ENCODE measurements at places on chromosomes 4 and X.

GRCh38 chr4:164613256-164613655 lies 140.7 kb upstream of the SMIM31 start:
- DNase-seq: no peak

- DNase-seq: no peak
Measured at GRCh38 chrX:102669526-102669925, 18.2 kb downstream of the GPRASP1 start.

GRCh38 chr4:139331185-139331584 lies 28.9 kb upstream of the NDUFC1 start:
- DNase-seq: no peak

DNA sequence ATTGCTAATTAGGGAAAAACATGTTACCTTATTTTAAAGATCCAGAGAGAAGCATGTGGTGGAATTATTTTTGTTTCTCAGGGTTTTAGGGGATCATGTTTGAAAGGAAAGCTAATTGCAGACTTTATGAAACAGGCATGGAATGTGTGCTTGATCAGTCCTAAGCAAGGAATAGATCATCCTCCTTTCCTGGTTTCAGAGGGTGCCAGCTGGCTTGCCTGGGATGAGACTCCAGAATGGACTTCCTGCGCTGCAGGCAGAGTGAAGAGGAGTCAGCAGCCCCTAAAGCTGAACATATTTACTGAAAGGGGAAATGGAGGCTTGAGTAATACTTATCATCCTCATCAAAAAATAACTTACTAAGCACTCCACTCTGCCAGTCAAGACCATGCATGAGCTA lies 13.3 kb downstream of the FGF5 start:
- no peak for DNase-seq

DNA sequence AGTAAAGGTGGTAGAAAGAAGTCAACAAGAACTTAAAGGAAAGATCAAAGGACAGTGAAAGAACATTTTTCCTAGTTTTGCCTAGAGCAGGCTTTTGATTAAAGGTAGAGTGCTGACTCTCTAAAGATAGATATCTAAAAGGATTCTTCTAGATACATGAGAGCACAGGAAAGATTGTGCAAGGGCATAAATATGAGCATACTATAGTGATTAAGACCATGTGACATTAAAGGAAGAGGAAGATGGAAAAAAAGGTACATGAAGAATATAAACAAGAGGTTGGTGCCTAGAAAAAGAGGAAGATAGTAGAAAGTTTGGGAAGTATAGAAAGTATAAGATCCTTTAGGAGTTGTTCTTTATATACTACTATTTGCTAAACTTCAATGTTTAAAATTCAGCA lies 26.1 kb upstream of the TET2 start:
- no peak for DNase-seq

DNA sequence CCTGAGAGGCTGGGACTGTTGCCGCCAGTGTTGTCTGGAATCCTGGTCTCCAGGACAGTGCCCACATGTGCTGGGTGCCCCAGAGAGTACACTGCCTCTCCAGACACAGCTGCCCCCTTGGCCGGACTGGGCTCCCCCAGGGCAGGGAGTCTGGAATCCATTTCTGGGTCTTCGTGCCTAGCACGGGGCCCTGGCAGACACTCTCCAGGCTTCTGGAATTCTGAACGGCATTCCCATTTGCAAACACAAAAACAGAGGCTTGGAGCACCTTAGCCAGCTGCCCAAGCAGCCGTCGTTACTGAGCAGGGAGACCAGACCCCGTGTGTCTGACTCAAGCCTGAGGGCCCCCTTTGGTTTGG lies 20.8 kb downstream of the HMX1 start:
- no peak for DNase-seq

DNA sequence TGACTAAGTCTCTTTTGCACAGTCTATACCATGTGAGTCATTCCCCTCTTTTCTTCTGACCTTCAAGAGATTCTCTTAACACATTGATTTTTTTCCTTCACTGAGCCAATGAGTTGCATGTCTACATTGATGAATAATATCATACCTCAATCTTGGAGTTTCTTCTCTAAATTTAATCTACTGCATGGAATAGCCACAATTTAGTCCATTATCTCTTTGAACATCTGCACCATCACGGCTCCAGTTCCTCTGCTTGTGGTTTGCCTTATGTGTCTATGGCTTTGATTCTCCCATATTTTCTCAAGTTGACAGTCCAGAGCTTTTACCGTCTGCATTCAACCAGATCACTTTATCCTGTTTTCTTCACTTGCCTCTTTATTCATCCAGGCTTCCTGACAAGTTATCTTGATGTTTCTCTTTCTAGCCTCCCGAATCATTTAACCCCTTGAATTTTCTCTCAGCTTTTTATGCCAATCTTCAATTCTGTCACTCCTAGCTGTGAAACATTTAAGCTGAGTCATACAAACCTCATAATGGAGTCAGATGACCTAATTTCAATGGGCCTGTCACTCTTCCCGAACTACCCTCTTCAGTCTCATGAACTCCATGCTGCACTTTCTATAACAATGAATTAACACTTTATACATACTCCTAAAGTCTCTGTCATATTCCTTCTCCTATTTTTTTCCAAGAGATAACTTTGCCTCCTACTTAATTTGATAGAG lies 222.3 kb downstream of the CPE start:
- DNase-seq: no peak

DNA sequence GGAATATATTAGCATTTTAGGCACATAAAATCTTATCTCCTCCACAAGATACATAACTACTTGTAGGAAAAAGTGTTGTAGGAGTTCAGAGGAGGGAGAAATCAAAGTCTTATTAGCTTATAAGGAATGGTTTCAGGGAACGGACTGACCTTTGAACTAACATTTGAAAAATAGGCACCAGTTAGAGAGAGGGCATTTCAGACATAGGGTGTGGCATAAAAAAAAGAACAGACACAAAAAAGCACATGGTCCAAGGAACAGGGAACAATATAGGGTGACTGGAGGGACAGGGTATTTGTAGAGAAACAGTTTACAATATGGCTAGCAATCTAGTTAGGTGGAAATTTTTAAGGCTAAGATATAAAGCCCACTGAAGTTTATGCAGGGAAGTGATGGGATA lies 6.4 kb downstream of the ABCB7 start:
- DNase-seq: no peak

DNA sequence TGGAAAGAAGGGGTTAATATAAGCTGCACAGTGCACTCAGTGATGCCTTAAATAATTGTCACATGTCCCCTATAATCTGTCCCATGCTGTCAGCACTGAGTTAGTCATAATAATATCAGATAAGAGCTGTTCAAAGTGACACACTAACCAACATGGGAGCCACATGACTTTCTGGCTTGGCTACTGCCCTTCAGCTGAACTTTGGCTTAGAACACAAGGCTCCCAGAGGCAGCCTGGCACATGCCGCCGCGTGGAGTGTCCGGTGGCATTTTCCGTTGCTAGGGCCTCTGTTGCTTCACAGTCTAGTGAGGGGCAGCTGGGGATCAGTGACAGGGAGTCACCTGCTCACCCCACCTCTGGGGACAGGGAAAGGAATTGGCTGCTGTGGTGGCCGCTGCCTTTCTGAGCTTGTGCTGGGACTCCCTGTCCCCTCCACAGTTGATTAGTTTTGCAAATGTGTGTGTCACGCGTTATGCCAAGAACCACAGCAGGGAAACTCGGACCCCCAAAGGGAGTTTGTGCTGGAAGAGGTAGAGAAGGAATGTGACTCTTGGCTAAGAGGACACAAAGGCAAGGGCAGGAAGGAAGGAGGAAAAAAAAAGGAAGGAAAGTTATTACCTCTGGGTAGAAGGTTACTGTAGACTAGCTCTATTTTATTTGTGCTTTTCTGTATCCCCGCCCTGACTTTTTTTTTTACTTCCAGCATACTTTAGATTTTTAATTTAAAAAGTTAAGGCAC lies 41.1 kb upstream of the PPARGC1A start:
- DNase-seq: no peak

DNA sequence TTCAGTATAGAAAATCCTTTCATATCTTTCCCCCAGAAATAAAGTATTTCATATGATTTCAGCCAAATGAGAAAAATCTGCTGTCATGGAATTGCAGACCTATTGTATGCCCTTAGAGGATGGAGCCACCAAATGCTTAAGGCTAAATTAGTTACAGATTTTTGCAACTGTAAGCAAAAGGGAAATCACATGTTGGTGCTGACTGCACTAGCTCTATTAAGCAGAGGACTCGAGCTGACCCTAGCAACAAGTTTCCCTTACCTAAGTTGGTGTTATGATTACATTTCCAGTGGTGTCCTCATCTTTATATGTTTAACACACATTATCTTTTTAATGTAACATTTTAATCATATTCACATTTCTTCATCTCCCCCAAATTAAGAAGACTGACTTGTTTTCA lies 58.3 kb upstream of the DOCK11 start:
- no peak for DNase-seq

DNA sequence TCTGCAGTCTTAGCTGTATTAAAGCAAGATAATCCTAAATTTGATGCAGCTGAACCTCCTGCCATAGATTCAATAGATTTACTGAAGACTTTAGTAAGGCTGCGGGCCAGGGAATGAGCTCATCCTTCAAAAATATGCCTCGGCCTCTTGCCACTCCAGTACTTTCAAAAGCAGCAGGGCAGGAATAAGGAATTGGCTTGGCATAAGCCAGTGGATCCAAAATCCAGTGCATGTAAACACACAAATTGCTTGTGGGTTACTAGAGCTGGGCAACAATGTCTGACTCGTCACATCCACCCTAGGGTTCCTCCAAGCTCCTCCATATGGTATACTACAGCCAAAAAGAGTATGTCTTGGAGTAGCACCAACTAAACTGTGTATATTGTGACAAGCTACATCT lies 165.0 kb downstream of the AMELX start:
- DNase-seq: no peak

DNA sequence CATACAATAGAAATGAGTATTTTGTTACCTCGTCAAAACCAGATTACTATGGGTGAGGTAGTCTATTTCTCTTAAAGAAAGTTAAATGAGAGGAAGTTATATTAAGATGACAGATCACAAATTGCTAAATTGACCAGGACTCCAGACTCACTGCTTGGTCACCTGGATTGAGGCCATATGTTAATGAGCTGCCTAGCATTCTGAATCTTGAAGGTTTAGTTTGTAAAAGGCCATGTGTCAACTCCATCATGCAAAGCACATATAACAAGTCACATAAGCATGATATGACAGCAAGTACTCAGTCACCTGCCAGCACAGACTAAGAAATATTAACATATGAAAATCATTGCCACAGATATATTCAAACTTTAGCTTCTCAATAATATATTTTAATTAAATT lies 72.6 kb downstream of the EPHA5 start:
- DNase-seq: no peak

GRCh38 chr4:2797545-2798305 lies 4.8 kb downstream of the SH3BP2 start:
- DNase-seq: no peak

DNA sequence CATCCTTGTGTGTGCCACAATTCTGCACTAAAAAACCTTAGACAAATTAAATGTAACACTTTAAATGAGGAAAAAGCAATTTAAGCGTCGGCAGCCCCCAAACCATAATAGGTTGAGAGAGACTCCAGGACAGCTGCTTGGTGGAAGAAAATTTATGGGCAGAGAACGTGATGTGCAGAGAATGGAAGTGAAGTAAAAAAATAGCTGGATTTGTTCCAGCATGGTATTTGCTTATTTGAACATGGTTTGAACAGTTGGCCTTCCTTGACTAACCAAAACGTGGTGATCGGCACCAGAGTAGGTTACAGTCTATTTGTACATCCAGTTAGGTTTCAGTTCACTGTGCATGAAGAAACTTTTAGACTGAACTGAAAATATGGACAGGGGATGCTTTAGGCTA lies 343.0 kb upstream of the CPEB2 start:
- DNase-seq: no peak

DNA sequence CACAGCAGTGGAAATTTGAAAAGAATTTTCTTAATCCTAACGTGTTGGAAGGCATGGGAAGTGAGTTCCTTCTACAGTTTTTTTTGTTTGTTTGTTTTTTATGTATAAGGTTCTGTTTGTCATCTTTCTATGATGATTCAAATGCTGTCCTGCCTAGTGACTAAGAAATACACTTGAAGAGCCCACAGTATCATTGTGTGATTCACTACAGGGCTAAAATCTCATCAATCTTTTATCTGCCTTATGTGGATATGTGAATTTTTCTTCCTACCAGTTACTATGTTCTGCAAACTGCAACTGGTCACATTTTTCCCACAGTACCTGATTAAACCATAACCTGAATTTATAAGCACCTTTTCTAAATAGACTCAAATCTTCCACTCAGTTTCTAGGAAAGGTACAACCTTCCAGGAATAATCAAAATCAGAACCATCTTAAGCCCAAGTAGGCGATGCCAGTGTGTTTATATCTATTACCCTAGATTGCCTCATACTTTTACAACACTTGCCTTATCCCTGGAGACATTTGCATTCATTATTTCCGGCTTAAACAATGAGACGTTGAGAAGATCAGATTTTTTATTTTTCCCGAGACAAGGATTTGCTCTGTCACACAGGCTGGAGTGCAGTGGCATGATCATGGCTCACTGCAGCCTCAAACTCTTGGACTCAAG lies 214.6 kb upstream of the GALNT7 start:
- DNase-seq: no peak

GRCh38 chr4:165204462-165204830 lies 2.9 kb upstream of the KLHL2 start:
- peak; percentile 37 for DNase-seq

DNA sequence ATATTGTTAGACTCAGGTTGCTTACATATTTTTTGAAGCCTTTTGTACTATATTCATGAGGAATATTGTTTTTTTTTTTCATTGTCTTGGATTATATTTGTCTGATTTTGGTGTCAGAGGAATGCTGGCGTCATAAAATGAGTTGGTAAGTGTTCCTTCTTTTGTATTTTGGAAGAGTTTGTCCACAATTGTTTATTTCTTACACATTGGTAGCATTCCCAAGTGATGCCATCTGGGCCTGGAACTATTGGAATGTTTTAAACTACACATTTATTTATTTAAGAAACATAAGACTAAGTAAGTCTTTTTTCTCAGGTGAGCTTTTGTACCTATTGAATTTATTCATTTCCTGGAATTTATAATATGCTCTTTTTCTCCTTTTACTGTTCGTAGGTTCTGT lies 107.6 kb downstream of the LARP1B start:
- no peak for DNase-seq

DNA sequence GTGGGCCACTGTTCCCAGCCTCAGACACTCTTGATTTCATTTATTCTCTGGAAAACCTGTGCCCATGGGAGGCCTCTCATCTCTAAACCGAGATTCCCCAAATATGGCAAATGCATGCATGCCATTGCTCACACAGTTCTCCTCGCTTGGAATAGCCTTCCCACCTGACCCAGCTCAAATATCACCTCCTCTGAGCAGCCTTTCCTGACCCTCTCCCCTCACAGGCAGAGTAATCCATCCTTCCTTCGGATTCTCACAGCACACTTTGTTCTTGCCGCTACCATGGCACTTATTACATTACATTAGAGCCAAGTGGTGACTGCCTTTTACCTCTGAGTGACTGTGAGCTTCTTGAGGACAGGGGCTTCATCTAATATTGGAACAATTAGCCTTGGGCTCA lies 209.5 kb downstream of the HS6ST2 start:
- no peak for DNase-seq

DNA sequence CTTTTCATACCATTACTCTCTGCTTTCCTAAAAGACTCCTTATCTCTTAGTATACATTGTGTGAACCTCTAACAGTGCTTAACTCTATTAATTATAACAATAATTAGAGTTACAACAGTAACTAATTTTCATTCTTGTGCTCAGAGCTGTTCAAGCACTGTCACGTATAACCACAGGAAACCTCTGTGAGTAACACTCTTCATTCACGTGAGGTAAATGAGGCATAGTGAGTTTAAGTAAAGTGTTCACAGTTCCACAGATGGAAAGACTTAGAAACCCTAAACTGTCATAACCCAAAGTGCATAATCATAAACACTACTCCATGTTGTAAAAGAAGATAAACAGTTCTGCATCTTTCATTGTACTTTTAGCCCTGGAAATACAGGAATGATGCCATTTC lies 222.4 kb downstream of the CCSER1 start:
- no peak for DNase-seq

Data from skeletal muscle cell (primary cell).